ENCODE measurements at places on chromosomes 5 and 9.
A peak's percentile ranks its signal among the peaks of the same experiment; 100 is the strongest.

DNA sequence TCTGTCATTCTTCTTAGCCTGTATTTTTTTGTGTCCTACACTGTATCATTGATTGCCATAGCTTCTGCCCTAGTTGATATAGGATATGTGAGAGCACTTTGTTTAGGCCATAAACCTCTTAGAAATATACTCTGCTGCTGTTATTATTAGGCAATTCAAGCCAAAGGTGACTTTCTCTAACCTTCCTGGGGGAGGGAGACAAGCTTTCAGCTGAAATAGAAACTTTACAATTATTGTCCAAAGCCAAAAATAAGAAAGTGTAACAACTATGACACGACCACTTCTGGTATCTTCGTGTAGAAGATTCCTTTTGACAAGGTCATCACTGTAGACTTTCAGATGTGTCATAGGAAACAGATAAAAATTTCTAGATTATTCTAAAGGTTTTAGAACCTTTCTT is 12.2 kb upstream of the CSNK1A1 start:
- DNase-seq: no peak

DNA sequence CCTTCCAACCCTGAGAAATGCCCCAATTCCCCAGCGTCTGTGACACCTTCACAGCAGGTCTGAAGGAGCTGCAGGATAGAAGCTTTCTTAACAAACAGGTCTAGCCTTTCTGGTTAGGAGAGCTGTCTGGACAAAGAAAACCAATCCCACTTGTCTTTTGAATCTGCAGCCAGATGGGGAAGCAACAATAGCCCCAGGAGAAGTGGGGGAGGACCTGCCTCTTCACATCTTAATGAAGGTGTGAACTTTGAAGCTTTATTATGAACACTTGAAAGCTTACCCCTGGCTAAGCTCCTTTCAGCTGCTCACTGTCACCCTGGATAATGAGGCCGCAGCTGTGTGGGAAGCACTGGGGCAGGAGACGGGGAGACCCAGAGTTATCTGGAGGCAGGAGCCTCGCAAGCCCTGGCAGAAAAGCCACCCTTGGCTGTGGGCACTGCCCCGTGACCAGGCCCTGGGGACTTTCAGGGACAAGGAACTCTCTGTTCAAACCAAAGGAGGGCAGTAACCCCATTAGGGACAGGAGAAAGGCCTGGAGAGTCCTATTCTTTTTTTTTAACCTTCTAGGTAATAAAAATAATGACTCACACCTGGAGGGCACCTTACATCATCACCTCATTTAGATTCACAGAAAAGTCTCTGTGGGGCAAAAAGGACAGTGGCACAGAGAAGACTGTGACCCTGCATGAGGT is 151.8 kb upstream of the RAD23B start:
- no peak for DNase-seq

- DNase-seq: no peak
These were observed 12.2 kb downstream of the SPATA9 start for GRCh38 chr5:95670568-95670967.

DNA sequence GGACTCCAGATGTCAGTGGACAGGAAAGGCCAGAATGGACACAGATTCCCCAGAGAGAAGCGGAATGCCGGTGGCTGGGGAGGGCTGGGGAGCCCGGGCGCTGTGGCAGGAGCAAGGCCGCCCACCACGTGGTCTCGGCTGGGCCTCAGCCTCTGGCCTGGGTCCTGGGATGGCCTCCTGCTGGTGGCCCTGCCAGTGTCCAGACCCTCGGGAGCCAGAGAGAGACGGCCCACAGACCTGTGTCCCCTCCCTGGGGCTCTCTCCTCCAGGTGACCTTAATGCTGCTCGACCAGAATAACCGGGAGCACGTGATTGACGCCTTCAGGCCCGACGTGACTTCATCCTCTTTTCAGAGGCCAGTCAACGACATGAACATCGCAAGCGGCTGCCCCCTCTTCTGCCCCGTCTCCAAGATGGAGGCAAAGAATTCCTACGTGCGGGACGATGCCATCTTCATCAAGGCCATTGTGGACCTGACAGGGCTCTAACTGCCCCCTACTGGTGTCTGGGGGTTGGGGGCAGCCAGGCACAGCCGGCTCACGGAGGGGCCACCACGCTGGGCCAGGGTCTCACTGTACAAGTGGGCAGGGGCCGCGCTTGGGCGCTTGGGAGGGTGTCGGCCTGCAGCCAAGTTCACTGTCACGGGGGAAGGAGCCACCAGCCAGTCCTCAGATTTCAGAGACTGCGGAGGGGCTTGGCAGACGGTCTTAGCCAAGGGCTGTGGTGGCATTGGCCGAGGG is 19.0 kb downstream of the FBXW5 start:
- DNase-seq: no peak

DNA sequence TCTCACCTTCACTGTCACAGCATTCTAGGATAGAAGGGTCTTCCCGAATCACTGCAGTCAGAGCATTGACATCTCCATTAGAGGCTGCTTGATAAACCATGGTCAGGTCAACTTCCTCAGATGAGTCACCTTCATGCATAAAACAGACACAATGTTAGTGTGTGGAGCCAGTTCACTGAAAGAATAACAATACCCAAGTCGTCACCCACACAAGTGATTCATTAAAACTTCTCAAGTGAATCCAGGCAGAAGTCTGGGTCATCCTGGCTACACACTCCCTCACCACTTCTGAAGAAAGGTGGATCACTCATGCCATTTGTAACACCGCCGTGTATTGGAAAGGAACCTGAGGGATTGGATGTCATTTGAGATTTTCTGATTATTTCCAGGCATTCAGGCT is 49.6 kb downstream of the ANKRD55 start:
- no peak for DNase-seq

GRCh38 chr5:67887748-67888161 is 327.8 kb upstream of the PIK3R1 start:
- DNase-seq: no peak

DNA sequence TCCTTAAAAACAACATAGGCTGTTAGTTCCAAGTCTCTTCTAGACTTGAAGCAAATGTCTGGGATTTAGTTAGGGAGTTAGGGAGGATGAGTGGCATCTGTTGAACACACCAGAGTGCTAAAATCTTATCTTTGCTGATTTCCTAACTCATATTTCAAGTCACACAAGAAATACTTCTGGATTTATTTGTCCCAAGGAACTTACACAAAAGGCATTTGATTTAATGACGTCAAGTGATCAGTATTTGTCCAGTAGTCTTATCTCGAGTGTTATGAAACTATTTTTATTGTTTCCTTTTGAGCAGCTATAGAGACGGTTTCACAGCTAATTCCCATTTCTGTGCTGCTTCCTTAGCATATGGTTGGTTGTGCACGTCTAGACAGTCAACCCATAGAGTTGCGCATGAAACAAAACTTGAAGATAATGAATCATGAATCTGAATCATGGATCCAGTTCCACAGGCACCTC is 140.5 kb upstream of the TUT7 start:
- no peak for DNase-seq

DNA sequence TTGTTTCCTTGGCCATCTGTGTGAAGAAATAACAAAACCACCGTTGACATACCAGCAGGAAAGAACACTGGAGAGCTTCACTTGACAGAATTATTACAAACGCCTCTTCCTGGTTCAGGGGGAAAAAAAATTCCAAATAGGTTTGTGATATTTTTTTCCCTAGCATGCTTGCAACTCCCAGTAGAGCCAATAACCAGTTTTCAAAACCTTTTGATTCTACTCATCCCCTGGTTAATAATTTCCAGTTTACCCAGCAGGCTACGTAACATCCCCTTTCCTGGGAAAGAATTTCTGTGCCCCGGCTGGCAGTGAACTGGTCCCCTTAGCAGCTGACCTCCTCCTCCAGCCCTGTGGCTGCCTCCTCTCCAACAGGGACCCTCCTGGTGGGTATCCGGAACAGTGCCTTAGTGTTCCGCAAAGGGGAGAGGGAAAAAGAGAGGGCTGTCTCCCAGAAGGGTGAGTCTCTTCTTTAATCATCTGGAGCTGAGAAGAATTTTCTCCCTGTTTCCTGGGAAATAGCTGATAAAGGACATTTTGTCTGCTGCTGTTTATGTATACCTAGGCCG is 72.8 kb upstream of the BOD1 start:
- peak; percentile 25 for DNase-seq

- DNase-seq: no peak
These were observed 1085.2 kb upstream of the ARRDC3 start for GRCh38 chr5:92468295-92468694.

GRCh38 chr9:3906437-3907213 is 380.8 kb upstream of the RFX3 start:
- DNase-seq: no peak

DNA sequence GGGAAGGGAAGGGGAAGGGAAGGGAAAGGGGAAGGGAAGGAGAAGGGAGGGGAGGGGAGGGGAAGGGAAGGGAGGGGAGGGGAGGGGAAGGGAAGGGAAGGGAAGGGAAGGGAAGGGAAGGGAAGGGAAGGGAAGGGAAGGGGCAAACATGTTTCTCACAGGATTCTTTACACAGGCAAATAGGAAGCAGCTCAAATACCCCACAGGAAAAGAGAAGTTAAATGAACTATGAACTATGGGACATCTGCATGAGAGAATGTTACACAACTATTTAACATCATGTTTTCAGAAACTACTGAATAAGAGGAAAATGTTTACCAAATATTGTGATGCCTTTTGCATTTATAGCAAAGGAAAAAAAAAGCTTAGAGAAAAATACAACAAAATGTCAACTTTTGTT is 125.4 kb upstream of the SLC30A5 start:
- no peak for DNase-seq

DNA sequence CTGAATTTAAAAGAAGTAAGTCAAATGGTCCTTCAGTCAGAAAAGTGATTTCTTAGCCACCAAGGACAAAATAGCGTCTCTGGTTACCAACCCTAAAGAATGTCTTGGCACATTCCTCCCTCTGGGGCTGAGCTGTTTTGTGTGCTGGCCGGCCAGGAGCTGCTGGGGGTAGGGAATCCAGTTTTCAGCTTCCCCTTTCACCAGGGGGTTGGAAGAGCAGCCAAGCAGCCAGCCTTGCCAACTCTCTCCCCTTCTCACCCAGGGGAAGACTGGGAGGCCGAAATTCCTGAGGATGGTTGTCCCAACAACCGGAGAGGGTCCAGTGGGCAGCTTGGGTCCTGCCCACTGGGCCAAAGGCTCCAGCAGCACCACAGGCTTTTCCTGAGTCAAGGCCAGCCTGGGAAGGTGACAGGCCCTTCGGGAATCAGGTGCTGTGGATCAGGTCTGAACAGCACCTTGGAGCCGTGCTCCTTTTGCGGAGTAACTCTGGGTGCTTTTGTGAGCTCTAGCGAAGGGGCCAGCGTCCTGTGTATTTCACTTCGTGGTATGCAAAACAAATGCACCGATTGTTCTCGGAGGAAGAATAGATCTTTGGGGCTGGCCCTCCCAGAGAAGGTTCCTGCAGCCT is 4.2 kb downstream of the WWC1 start:
- DNase-seq: peak; percentile 81

GRCh38 chr5:160475864-160476438 is 54.3 kb downstream of the PTTG1 start:
- no peak for DNase-seq

GRCh38 chr5:51397996-51398395 is 14.7 kb downstream of the ISL1 start:
- no peak for DNase-seq

DNA sequence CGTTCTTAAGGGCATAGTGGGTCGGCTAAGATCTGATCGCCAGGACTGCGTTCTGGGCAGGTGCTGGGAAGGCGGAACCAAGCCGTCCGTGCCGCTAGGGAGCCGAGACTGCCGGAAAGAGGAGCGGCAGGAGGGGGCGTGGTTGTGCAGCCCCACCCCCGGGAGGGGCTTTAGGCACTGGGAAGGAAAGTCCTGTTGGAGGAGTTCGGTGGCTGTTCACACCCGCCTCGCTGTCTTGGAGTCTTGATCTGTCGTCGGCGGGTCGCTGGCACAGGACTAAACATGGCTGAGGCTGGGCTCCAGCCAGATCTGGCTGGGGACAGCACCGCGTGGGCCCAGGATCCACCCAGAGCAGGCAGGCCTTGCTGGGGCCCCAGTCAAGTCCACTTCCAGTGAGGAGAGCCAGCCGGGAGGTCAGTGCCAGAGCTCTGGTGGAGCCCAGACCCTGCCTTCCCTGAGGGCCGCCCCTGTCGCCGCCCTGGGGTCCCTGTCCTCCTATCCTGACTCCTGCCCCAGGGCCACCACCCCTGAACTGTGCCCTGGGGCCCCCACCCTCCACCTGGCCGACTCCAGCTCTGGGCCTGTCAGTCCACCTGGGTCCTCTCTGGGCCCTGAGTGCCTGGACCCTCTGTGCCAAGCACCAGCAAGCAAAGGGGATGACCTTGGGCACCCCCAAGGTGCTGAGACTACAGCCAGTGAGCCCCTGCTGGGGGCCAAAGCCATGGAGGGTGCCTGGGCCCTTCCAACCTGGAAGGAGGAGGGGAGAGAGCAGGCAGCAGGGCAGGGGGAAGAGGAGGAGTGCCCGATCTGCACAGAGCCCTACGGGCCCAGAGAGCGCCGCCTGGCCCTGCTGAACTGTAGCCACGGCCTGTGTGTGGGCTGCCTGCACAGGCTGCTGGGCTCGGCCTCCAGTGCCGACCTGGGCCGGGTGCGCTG is 4.5 kb downstream of the RNF208 start:
- DNase-seq: no peak

GRCh38 chr9:90953200-90953599 is 151.6 kb downstream of the SYK start:
- no peak for DNase-seq

GRCh38 chr5:99058466-99058865 is 129.7 kb upstream of the CHD1 start:
- DNase-seq: no peak

DNA sequence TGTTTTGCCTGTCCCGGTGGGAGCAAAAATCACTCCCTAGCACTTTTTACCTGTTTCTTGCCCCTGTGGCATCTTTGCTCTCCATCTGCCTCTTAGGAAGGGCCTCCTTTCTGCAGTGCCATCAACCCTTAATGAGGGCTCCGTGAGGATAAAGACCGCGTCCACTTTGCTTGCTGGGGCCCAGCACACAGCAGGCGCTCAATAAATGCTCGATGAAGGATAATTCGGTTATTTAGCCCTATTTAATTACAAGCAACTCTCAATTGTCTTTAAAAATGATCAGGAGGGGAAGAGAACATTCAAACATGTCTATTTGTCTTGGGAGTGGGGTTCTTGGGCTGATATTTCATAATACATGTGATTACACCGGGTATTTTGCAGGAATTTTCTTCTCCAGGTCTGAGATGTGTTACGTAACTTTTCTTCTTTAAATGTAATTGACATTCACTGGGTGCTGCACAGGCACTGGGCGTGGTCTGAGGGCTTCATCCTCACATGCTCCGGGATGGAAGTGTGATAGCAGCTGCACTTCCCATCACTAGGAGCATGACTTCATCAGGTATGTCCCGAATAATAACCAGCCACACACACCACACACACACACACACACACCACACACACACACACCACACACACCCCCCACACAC is 19.8 kb upstream of the NTNG2 start:
- no peak for DNase-seq

DNA sequence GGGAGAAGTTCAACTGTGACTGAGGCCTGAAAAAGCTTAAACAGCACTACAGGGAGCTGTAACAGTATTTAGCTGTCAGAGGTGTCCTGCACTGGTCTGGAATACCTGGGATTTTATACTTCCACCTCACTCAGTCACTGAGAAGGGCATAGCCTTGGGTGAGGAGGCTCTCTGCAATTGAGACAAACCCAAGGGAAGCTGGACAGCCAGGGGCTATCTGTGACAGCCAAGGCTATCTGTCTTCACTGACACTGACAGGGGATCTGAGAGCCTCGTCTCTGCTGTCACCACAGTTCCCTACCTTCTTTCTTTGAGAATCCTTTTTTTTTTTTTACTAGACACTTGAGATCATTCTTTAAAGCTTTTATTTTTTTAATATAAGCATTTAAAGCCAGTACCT is 356.2 kb upstream of the CD180 start:
- no peak for DNase-seq

GRCh38 chr5:39164016-39164415 is 55.3 kb downstream of the FYB1 start:
- no peak for DNase-seq

GRCh38 chr5:55650386-55650785 is 61.7 kb downstream of the SLC38A9 start:
- DNase-seq: no peak
